ENCODE measurements at places on chromosomes 4 and X.

DNA sequence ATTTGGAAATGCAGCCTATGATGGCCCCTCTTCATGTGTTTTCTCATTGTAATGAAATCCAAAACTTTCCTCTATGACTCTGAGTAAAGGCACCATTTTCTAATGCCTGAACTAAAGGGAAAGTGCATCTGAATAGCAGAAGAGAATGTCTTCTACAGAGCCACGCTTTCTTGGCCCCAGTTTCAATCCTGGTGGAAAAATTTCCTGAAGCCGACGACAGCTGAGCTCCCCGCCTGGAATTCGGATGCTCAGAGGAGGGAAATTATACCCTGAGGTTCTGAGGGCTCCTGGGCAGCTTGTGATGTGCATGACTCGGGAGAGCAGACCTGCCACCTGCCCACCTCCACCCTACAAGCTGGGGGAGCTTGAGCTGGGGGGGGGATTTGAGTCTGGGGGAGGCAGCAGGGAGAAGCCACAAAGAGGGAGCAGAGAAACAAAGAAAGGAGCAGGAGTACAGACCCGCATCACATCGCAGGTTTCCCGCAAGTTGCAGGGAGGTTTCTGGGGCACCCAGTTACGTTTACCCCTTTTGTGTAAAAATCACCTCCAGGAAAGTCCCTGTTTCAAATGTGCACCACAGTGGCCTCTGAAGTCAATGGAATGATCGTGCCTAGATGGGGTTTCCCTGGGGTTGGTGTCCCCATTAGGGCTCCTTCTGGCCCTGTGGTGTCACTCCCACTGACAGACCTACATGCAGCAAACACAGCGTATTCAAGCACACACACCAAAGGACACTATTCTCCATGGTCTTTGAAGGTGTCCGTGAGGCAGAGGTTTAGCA, 145.6 kb upstream of the RBPJ start:
- no peak for DNase-seq

GRCh38 chrX:6758234-6758633, 223.3 kb upstream of the VCX3A start:
- DNase-seq: no peak

- DNase-seq: no peak
These were observed 228.0 kb downstream of the PALLD start for GRCh38 chr4:168724686-168725411.

- DNase-seq: no peak
These were observed 756.9 kb downstream of the FAT4 start for GRCh38 chr4:126071346-126072333.

DNA sequence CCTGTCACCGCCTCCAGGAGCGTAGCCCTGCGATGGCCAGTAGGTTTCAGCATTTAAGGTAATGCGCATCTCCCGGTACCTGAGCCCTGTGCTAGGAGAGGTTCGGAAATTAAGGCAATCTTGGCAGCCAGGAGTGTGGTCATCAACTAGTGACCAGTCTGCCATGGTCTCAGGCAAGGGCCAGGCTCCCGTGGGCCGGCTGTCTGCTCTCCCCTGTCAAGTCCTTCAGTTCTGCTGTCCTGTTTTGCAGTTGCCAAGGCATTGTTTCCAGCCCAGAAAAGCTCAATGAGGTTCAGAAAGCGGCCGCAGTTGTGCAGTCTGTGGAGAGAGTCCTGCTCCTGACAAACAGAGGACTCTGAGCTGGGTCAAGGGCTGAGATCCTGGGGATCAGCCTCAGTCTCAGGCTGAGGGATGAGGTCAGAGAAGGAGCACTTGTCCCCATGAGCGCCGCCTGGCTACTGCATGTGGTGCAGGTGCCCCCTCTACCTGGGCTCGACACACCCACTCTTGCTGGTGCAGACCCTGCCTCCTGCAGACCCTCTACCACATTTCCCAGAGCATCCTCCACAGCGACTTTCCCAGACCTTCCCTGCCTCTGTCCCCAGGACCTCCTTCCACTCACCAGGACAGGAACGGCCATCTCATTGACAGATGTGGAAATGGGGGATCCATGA, 53.4 kb upstream of the PSAPL1 start:
- no peak for DNase-seq

- DNase-seq: no peak
These were observed 42.0 kb upstream of the PJA1 start for GRCh38 chrX:69207216-69207615.

GRCh38 chrX:794311-794710, 163.7 kb downstream of the SHOX start:
- DNase-seq: no peak
